Transverse colon (tissue), 4 donors: ENCODE measurements at places on chromosomes 2 and 18.

GRCh38 chr18:47996091-47996541 lies 65.7 kb upstream of the SMAD2 start:
- no peak for DNase-seq

DNA sequence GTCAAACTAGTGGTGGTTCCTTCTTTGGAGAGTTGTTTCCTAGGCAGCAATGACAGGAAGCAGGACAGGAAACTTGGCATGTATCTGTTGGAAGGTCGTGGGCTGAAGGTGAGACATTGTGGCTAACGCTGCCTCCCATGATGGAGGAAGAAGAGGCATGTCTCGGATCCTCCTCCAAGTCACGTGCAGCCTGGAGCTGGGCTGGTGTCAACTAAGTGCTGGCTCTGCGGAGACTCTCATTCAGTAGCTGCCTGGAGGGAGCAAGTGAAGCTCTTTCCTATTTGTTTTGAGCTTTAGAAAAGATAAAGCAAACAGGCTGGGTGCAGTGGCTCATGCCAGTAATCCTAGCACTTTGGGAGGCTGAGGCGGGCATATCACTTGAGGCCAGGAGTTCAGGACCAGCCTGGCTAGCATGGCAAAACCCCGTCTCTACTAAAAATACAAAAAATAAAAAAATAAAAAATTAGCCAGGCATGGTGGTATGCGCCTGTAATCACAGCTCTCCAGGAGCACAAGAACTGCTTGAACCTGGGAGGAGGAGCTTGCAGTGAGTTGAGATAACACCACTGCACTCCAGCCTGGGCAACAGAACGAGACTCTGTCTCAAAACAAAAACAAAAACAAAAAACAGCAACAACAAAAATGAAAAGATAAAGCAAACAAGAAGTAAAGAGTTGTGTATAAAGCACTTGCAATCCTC lies 28.2 kb upstream of the INO80C start:
- DNase-seq = no peak

- DNase-seq = no peak
These were observed 104.4 kb downstream of the RDH14 start for GRCh38 chr2:18456026-18456425.

DNA sequence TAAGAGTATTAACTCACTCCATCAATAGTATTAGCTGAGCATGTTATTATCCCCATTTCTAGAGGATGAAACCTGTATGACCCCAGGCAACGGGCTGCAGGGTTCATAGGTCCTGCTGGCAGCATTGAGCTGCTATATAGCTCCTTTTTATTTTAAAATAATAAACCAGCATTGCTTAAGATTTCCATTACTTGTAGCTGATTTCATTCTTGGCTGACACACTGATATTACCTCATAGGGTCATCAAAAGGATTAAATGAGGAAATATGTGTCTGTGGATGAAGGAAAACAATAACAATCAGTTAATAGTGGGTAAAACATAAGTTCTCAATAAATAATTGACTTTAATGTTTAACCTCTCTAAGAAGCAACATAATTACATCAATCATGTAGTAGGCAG lies 48.3 kb upstream of the NRP2 start:
- no peak for DNase-seq

DNA sequence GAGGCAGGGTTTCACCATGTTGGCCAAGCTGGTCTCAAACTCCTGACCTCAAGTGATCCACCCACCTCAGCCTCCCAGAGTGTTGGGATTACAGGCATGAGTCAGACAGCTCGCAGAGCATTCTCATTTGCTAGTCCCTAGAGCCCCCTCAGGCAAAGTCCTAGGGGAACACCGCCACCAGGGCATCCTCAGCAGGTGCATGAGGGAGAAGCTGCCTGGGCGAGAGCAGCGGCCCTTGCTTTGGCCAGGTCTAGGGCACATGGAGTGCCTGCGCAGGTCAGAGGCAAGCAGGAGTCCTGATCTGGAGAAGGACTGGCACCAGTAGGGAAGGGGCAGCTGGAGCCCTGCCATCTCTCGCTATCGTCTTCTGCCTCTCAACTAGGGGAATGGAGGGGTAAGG lies 32.4 kb downstream of the NGEF start:
- no peak for DNase-seq

- DNase-seq = no peak
These were observed 341.1 kb downstream of the ARL6IP6 start for GRCh38 chr2:153059338-153060052.

- no peak for DNase-seq
These were observed 550.6 kb downstream of the DSC3 start for GRCh38 chr18:30491815-30492551.

DNA sequence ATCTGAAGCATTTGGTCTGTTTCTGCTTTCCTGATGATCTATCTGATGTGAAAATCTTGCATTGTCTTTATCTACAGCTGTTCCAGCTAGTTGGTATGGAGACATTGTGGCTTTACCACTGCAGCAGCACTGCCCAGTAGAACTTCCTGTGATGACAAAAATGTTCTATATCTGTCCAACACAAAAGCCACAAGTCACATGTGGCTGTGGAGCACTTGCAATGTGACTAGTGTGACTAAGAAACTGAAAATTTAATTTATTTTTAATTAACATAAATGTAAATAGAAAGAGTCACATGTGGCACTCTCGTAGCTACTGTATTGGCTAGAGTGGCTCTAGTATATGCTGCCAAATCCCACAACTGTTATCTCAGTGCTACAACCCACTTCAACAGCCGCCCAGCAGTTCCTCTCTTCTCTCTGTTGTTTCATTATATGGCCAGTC lies 425.7 kb downstream of the SETBP1 start:
- DNase-seq = peak; percentile 37
